ENCODE measurements at places on chromosomes 3 and 15.

DNA sequence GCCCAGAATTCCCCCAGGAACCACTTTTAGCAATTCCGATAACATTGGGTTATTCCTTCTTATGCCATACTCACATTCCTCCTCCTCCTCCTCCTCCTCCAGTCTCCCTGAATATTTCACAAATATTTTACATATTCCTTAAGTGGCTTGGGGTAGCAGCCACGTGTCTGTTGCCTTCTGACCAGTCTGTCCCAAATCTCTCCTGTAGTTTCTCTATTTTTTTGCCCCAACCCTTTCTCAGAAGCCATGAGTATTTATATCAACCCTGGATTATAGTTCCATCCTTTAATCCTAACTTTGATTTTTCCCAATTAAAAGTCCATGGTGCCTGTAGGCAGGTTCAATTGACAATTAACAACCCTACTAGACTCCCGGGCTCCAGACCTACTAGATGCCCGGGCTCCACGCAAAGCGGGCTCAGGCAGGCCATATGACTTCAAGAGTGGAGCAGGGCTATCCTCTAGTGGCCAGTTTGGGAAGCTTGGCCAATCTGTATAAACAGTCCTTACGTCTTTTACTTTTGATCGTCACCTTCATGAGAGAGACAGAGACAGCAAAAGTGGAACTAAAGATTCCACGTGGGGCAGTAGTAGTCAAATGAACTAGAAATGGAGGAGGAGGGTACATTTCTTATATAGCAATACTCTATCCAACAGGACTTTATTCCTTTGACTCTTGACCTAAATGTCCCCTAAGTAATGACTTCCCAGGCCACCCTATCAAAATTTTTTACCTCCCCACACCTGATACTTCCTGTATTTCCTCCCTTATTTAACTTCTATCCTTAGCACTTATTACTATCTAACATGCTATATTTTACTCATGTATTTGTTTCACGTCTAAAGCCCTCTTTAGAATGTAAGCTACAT is 69.7 kb downstream of the USF3 start:
- peak; percentile 28 for DNase-seq

GRCh38 chr3:189337673-189338091 is 165.9 kb downstream of the TPRG1 start:
- DNase-seq, result no peak

GRCh38 chr3:4826237-4827100 is 152.8 kb upstream of the BHLHE40 start:
- no peak for DNase-seq

- DNase-seq, result no peak
Observed at GRCh38 chr15:100471933-100472332, 56.8 kb downstream of the CERS3 start.

- no peak for DNase-seq
Observed at GRCh38 chr15:80452166-80452565, 48.0 kb downstream of the ARNT2 start.

DNA sequence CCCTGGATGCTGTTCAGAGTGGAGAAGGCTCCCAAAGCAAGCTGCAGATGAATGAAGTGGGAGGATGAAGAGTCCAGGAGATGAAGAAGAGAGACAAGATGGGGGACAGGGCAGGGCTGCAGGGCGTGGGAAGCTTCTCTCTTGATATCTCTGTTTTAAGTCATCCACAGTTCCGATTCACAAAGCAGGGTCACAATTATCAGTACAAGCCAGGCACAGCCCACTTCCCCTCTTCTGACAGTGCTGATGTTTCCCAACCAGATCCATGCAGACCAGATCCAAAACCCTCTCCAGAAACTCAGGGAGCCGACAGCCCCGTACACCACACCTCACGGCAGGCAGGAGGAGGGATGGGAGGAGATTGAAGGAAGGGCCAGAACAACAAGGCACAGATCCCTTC is 31.1 kb downstream of the NTRK3 start:
- DNase-seq, result no peak

DNA sequence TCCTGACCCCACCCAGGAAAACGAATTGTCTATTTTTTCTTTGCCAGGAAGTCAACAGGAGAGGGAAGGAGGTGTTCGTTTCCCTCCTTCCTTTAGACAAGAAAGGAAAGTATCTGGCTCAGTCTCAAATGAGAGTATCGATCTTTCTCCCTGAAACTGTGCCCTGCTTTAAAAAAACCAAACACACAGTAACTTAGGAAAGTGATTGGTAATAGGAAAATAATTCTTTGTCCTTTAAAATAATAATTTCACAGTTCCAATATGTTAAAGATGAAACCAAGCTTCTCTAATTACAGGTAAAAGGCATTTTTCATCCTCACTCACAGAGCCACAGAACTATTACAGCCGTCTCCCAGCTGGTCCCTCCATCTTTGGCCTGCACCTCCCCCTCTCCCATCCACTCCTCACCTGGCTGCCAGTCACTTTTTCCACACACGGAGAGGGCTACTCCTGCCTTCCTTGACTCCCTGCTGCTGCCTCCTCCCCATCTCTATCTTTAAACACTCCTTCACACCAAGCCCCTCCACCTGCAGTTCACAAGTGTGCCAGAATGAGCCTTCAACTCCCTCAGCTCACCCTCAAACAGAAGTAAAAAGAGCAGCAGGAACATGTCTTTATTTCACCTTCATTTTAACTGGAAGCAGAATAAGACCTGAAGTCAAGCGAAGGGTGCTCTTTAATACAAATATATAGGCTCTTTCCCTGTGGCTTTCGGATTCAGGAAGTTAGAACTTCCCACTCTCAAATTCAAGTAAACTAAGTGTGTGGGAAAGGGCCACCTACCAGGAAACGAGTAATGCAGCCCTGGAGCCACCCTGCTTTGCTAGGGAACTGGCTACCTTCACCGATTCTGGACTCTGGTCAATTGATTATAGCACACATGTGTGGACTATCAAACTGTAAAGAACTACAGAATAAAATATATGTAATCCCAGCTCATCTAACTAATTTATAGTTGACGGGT is 116.4 kb downstream of the SENP2 start:
- no peak for DNase-seq

- no peak for DNase-seq
Observed at GRCh38 chr3:40718209-40718608, 193.4 kb downstream of the ZNF621 start.

DNA sequence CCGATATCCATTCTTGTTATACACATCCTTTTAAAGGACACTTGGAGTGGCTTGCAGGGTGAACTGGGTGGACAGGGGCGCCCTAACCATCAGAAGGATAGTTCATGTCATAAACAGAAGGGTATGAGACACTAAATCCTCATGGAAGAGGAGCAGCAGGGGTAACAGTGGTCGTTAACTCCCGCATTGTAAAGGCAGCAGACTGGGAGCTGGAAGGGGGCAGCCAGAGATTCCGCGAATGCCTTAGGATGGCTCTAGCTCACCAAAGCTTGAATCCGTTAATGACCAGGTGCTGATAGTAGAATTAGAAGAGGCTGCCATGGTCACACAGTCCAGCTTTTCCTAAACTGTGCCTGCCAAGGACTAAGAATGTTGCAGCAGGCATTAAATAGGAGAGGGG is 85.2 kb upstream of the ANKRD34C start:
- no peak for DNase-seq

DNA sequence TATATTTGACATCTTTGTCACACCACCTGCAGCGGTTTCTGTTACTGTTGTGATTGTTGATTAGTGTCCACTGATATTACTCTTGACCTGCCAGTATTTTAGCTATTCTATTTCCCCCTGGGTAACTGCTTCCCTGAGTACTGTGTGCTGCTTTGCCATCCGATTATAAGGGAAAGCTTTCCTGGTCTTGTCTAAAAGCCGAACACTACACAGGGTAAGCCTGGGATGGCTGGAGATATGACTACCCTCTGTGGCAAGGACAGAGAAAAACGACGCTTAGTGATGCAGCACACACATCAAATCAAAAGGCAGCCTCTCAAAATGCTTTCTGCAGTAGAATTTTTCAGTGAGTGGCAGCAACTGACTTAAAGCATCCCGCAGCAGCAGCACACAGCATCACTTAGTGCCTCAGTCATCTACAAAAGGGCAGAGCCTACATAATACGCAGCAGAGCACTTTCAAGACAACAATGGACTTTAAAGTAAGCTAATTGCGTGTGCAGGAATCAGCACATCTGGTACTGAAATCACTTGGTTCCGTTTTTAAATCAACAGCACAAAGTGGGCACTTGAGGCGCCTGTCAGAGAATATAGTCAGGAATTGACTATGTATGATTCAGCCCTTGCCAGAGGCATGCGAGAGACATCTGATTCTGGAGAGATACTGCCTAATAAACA is 656.3 kb upstream of the TGFBR2 start:
- DNase-seq, result peak; percentile 1

- no peak for DNase-seq
Observed at GRCh38 chr3:128193168-128193567, 39.9 kb downstream of the EEFSEC start.

DNA sequence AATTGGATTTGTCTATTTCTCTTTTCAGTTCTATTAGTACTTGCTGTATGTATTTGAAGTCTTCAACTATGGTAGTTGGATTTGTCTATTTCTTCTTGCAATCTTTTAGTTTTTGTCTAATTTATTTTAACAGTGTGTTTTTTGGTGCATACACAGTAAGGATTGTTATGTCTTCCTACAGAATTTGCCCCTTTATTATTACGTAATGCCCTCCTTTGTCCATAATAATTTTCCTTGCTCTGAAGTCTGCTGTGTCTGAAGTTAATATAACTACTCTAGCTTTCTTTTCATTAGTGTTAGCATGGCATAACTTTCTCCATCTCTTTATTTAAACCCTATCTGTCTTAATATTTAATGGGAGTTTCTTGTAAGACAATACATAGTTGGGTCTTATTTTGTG is 105.1 kb upstream of the STT3B start:
- DNase-seq, result no peak

- no peak for DNase-seq
Observed at GRCh38 chr3:80696280-80696679, 928.5 kb upstream of the ROBO1 start.

- peak; percentile 51 for DNase-seq
Observed at GRCh38 chr15:70281811-70282307, 184.1 kb upstream of the TLE3 start.

GRCh38 chr3:178895178-178895789 is 176.3 kb downstream of the ZMAT3 start:
- DNase-seq, result no peak

GRCh38 chr15:90471769-90472168 is 58.0 kb upstream of the CRTC3 start:
- DNase-seq, result no peak

GRCh38 chr15:59528961-59529402 is 82.6 kb upstream of the GCNT3 start:
- DNase-seq, result peak; percentile 78

- no peak for DNase-seq
Observed at GRCh38 chr15:59685737-59686297, 3.3 kb downstream of the BNIP2 start.

DNA sequence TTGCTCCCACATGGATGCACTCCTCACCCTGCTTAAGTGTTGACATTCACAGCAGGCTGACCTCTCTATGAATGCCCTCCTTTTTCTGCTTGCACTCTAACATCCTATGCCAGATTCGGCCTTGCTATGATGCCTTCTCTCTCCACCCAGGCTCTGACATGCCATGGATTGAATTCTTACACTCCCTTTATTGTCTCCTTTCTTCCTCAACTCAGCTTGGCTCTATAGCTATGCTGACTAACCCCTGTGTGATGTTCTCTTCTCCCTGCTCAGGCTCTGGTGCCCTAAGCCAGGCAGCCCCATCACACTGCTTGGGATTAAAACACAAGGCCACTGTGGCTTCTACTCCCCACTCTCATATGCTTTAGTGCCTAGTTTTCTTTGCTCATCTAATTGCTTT is 563.7 kb downstream of the NSUN3 start:
- DNase-seq, result no peak

DNA sequence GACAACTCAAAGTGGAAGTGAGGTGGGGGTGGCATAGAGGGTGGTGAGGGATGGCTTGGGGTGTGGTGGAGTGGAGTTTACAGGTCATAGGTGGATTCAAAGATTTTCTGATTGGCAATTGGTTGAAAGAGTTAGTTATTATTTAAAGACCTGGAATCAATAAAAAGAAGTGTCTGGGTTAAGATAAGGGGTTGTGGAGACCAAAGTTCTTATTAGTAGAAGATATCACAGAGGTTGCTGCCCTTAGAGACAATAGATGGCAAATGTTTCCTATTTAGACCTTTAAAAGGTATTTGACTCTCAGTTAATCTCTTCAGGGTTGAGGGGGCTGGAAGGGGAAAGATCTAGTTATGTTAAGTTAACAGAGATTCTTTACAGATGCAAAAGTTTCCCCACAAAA is 412.3 kb upstream of the TBL1XR1 start:
- no peak for DNase-seq

DNA sequence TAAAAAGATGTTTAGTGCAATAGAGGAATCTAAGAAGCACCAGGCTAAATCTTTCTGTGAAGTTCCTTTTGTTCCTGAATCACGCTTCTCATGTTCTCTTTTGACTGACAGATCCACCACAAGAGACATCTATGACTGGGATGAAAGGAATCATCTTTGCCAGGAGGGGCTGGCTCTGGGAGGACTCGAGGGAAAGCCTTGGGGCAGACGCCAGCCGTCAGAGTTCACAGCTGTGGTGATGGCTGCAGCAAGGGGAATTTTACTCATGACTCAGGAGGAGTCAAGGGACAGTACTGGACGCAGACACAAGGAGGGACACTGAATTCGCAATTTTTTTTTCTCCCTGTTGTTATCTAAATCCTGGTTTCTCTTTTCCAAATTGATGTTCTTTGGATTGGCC is 38.7 kb downstream of the C3orf38 start:
- no peak for DNase-seq

All from activated CD4-positive, alpha-beta T cell treated with anti-CD3 and anti-CD28 coated beads, Interleukin-2, Interleukin-6, amounts not matched to agents 100 ng/mL and 50 ng/mL, durations not matched to agents 16 hours and 8 hours (primary cell).